Aorta (tissue), 5 donors: ENCODE measurements at places on chromosomes 12 and 14. TPM values are rescaled to one million over a fixed set of nuclear protein-coding genes. Genes with fewer than 3 reads are reported as not detected.

DNA sequence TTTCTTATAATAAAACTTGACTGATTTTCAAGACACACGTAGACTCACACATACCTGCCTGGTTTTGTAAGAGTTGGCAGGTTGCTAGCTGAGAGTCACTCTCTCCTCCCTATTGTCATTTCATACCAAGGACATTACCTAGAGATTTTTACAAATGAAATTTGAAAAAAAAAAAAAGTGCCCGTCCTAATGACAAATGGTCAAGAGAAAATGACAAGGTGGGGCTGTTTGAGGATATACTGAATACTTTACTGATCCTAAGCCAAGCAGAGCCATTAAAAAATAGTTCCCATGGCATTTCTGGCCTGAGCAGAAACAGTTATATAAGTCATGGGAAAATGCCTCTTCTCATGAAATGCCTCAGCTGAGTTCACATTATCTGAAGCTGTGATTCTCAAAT is 150.2 kb downstream of the DYRK2 start:
- no peaks in the 10 kb centered on the region for H3K27me3 ChIP-seq
- H3K36me3 ChIP-seq, result no peaks in the 10 kb centered on the region
- no peak overlapping the region for H3K27ac ChIP-seq

Gene CRY1
- 22.0 TPM for total RNA-seq

Gene RNASE7
- total RNA-seq, result not detected

Gene AP1G2
- total RNA-seq, result 36.9 TPM

GRCh38 chr12:120468325-120468820 is 1.2 kb downstream of the SRSF9 start:
- H3K4me1 ChIP-seq, result no peaks in the 10 kb centered on the region
- no peaks in the 10 kb centered on the region for H3K27me3 ChIP-seq
- peak; percentile 78 for DNase-seq
- peaks cover 2% of the 10 kb centered on the region for H3K36me3 ChIP-seq

DNA sequence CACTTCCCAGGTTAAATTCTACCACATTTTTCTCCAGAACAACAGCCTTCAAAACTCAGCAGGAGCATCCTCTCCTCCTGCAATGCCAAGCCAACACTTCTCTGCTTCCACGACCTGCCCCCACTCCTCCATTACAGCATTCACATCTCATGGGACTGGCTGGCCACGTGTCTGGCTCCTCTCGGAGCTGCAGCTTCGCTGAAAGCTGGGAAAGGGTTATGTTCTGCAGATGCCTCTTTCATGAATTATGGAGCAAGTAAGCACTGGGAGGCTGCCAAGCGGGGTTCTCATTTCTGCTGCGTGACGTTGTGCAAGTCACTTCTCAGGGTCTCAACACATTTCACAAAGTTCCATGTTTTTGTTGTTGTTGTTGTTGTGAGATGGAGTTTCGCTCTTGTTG is 142.2 kb upstream of the RFLNA start:
- H3K27me3 ChIP-seq, result no peaks in the 10 kb centered on the region
- H3K4me3 ChIP-seq, result no peak overlapping the region
- no peak for DNase-seq
- no peak overlapping the region for H3K27ac ChIP-seq
- no peaks in the 10 kb centered on the region for H3K36me3 ChIP-seq

Gene GPR162
- total RNA-seq, result 16.6 TPM

Gene DHRS2
- total RNA-seq, result not detected

- H3K27me3 ChIP-seq, result no peaks in the 10 kb centered on the region
- H3K36me3 ChIP-seq, result peaks cover 4% of the 10 kb centered on the region
- no peak overlapping the region for H3K4me3 ChIP-seq
- no peak for DNase-seq
- H3K4me1 ChIP-seq, result no peaks in the 10 kb centered on the region
Measured at GRCh38 chr12:66345956-66346355, 43.7 kb downstream of the HELB start.

- no peak overlapping the region for H3K4me3 ChIP-seq
- H3K27me3 ChIP-seq, result no peaks in the 10 kb centered on the region
- H3K27ac ChIP-seq, result no peak overlapping the region
- no peaks in the 10 kb centered on the region for H3K36me3 ChIP-seq
- no peaks in the 10 kb centered on the region for H3K4me1 ChIP-seq
Measured at GRCh38 chr12:90909069-90909770, 45.8 kb downstream of the CCER1 start.

DNA sequence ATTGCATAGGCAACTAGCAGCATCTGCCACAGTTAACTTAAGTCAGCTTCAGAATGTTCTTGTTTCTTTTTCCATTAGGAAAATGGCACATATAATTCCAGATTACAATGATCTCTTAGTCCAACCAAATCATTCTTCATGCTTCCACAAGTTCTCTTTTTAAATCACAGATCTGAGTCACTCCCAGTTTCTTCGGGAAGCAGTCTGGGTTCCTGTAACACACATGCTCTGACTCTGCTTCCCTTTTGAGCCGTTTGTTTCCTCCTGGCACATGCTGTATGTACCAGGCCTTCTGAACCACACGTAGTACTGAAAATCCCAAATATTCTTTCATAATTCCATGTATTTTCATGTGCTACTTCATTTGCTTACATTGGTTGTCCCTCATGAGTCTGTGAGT is 388.8 kb upstream of the PDE3A start:
- H3K27ac ChIP-seq, result no peak overlapping the region
- H3K36me3 ChIP-seq, result no peaks in the 10 kb centered on the region
- peaks cover 3% of the 10 kb centered on the region for H3K4me1 ChIP-seq
- no peak for DNase-seq

- no peak overlapping the region for H3K27ac ChIP-seq
- no peak overlapping the region for H3K4me3 ChIP-seq
- H3K36me3 ChIP-seq, result no peaks in the 10 kb centered on the region
- H3K27me3 ChIP-seq, result no peaks in the 10 kb centered on the region
Measured at GRCh38 chr12:49824895-49825294, 3.3 kb downstream of the NCKAP5L start.

Gene APOF
- not detected for total RNA-seq

GRCh38 chr12:26080911-26081310 is 43.9 kb downstream of the BHLHE41 start:
- no peaks in the 10 kb centered on the region for H3K4me1 ChIP-seq
- H3K27ac ChIP-seq, result no peak overlapping the region
- H3K4me3 ChIP-seq, result no peak overlapping the region
- H3K36me3 ChIP-seq, result no peaks in the 10 kb centered on the region
- H3K27me3 ChIP-seq, result no peaks in the 10 kb centered on the region
- DNase-seq, result no peak

Gene SLC25A3
- 358 TPM for total RNA-seq

Gene POTEM
- not detected for total RNA-seq

Gene ANKRD33
- 0.54 TPM for total RNA-seq

- no peak for DNase-seq
- H3K4me1 ChIP-seq, result no peaks in the 10 kb centered on the region
- no peak overlapping the region for H3K27ac ChIP-seq
- no peaks in the 10 kb centered on the region for H3K27me3 ChIP-seq
- H3K4me3 ChIP-seq, result no peak overlapping the region
Measured at GRCh38 chr12:48038085-48038484, 33.8 kb upstream of the COL2A1 start.

Gene SDR9C7
- total RNA-seq, result not detected

- H3K4me1 ChIP-seq, result no peaks in the 10 kb centered on the region
- no peaks in the 10 kb centered on the region for H3K36me3 ChIP-seq
- peak within 1 kb of the TSS; percentile 27 for H3K4me3 ChIP-seq
- no peaks in the 10 kb centered on the region for H3K27me3 ChIP-seq
- H3K27ac ChIP-seq, result no peak within 1 kb of the TSS
Measured at GRCh38 chr14:105168496-105168978, at the start of gene JAG2. Gene JAG2 (minus strand): TSS chr14:105168776. CDS start chr14:105168420, 356 bp downstream.

Gene ARHGEF40
- total RNA-seq, result 40.5 TPM

GRCh38 chr14:73785834-73786635 is 65.6 kb upstream of the PTGR2 start:
- H3K27ac ChIP-seq, result peak overlapping the region; percentile 95
- peaks cover 7% of the 10 kb centered on the region for H3K4me1 ChIP-seq
- peak; percentile 90 for DNase-seq
- H3K36me3 ChIP-seq, result no peaks in the 10 kb centered on the region
- H3K4me3 ChIP-seq, result peak overlapping the region; percentile 96

GRCh38 chr12:56103823-56104108 is 593 bp upstream of the PA2G4 start:
- peaks cover 4% of the 10 kb centered on the region for H3K36me3 ChIP-seq
- peak overlapping the region; percentile 51 for H3K4me3 ChIP-seq
- peak overlapping the region; percentile 34 for H3K27ac ChIP-seq
- H3K4me1 ChIP-seq, result no peaks in the 10 kb centered on the region
- no peaks in the 10 kb centered on the region for H3K27me3 ChIP-seq

DNA sequence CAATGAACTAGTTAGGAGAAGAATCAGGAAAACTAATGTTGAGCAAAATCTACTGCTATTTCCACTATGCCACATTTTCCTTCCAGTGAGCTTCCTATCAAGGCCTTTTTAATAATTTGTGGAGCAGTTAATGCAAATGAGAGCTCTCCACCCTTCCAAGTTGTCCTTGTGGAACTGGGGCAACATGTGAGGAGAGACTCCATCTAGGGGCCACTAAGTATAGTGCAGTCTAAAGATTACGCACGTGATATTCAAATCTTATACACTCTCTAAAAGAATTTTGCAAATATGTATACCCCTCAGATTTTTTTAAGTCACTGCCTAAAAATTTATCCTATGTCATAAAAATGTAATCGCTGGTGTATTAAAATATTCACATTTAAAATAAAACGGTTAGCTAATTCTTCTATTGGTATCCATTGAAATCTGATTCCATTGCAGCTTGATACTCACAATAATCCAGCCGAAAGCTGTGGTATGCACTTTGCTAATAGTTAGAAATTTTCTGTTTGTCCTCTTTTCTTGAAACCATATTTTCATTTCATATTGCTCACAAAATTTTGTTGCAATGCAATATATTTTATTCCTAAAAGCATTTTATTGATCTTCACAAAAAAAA is 100.1 kb downstream of the PAH start:
- H3K36me3 ChIP-seq, result no peaks in the 10 kb centered on the region
- no peak for DNase-seq
- H3K27ac ChIP-seq, result no peak overlapping the region
- H3K27me3 ChIP-seq, result no peaks in the 10 kb centered on the region

- H3K4me1 ChIP-seq, result peaks cover 18% of the 10 kb centered on the region
- DNase-seq, result peak; percentile 77
- H3K36me3 ChIP-seq, result no peaks in the 10 kb centered on the region
- peak within 1 kb of the TSS; percentile 28 for H3K27ac ChIP-seq
- H3K27me3 ChIP-seq, result no peaks in the 10 kb centered on the region
- H3K4me3 ChIP-seq, result peak within 1 kb of the TSS; percentile 93
Measured at GRCh38 chr12:120534203-120534702, at the start of gene RNF10. Gene RNF10 (plus strand): TSS chr12:120534356. CDS start chr12:120534812, 456 bp downstream.

DNA sequence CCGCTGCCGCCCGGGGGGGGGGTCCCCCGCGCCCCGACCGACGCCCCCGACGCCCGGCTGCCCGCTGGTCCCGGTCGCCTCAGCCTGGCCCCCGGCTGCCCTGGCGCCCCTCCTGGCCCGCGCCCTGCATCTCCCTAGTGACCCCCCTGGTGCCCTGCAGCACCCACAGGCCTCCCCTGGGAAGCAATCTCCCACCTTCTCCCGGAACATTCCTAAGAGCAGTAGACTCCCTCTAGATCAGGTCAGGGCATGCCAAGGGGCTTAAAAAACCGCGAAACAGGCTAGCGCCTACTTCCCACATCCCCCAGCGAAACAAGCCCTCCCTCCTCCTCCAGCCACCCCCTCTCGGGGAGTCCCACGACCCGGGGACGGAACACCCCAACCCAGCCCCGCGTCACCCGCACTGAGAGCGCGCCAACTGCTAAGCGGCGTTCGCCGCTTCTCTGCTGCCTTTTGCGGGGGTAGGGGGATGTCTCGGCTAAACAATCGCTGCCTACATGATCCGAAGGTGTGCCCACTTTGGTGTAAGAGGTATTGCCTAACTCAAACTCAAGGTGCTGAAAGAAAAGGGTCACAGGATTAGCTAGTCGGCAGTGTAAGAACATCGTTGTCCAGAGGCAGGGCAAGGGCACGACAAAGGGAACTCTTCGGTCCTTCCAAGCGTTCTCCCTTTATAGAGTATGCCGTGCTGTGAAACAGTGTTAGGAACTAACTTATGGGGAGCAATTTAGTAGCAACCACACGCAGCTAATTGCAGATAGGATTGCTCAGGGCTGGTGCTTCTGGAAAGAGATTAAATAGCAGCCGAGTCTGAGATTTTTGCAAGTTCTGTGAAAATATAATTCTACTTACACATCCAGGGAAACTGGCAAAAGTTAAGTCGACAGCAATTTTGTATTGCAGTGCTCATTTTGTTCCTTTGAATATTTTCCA is 619 bp upstream of the NTN4 start:
- peak overlapping the region; percentile 94 for H3K4me3 ChIP-seq
- peak overlapping the region; percentile 58 for H3K27ac ChIP-seq
- DNase-seq, result no peak
- no peaks in the 10 kb centered on the region for H3K4me1 ChIP-seq
- no peaks in the 10 kb centered on the region for H3K27me3 ChIP-seq

DNA sequence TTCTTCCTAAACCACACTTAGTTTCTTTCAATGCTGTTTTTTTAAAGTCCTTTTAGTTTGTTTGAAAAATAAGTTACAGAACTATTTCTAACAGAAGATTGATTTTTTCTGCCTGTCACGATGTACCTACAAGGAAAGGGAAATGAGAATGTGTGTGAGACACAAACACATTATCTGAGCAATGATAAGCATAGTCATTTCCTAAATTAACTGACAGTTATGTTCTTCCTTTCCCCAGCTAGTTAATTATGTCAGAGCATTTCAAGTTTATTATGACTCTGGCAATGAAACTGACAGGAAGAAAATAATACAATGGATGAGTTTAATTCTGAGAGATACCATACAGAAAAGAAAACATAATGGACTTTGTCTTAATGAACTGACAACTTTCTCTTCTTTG is 21.3 kb upstream of the LDHB start:
- no peak overlapping the region for H3K27ac ChIP-seq
- H3K36me3 ChIP-seq, result no peaks in the 10 kb centered on the region
- DNase-seq, result no peak
- no peaks in the 10 kb centered on the region for H3K4me1 ChIP-seq
- no peak overlapping the region for H3K4me3 ChIP-seq

GRCh38 chr12:68648179-68648578 is 37.5 kb downstream of the RAP1B start:
- H3K4me3 ChIP-seq, result no peak overlapping the region
- no peaks in the 10 kb centered on the region for H3K4me1 ChIP-seq
- H3K36me3 ChIP-seq, result no peaks in the 10 kb centered on the region
- H3K27ac ChIP-seq, result no peak overlapping the region

DNA sequence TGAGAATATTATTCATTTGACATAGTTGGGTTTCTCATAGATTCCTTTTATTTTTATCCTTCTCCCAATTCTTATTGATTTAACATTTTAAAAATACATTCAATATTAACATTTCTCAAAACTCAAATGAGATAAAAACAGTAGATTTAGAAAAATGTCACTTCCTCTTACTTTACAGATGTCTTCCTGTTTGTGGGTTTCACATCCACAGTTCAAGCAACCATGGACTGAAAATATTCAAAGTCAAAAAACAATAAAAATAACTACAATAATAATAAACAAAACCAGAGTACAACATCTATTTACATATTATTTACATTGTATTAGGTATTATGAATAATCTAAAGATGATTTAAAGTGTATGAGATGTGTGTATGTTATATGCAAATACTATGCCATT is 111.3 kb upstream of the SLC16A7 start:
- H3K36me3 ChIP-seq, result no peaks in the 10 kb centered on the region
- no peak for DNase-seq
- no peak overlapping the region for H3K27ac ChIP-seq
- no peak overlapping the region for H3K4me3 ChIP-seq
- H3K27me3 ChIP-seq, result no peaks in the 10 kb centered on the region
- H3K4me1 ChIP-seq, result no peaks in the 10 kb centered on the region

- no peaks in the 10 kb centered on the region for H3K27me3 ChIP-seq
- H3K36me3 ChIP-seq, result no peaks in the 10 kb centered on the region
- H3K4me1 ChIP-seq, result no peaks in the 10 kb centered on the region
- no peak for DNase-seq
- H3K27ac ChIP-seq, result no peak overlapping the region
- H3K4me3 ChIP-seq, result no peak overlapping the region
Measured at GRCh38 chr14:26304056-26304455, 293.8 kb downstream of the NOVA1 start.
